CD4-positive, CD25-positive, alpha-beta regulatory T cell (primary cell): ENCODE measurements at places on chromosomes 1 and 21. TPM values are rescaled to one million over a fixed set of nuclear protein-coding genes. Genes with fewer than 3 reads are reported as not detected.

NUF2 gene
- 1.5 TPM for total RNA-seq

DNA sequence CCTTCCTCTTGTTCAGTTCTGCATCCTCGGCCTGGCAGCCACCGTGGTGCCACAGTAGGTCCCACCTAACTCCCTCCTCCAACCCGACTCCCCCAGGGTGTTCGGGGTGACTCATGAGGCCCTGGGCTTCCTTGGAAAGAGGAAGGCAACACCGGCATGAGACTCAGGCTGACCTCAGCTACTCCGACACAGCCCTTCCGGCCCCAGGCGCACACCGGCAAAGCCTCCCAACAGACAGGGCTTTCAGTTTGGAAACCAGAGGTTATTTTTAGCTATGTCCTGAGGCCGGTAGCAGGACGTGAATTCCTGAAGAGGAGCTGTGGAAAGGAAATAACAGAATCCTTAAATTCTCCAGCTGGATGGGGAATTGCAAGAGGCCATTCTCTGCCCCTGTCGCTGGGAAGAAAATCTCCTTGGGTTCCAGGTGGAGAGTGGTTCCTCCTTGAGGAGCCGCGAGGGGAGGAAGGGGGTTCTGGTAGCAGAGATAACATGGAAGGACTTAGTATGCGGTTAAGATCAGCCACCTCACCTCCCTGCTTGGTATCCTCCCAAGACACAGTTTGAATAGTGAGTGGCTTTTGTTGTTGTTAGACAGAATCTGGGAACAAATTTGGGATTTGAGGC lies 24.4 kb downstream of the PLXNA2 start:
- H3K4me3 ChIP-seq: no peak overlapping the region
- H3K36me3 ChIP-seq: no peaks in the 10 kb centered on the region
- no peak for DNase-seq
- H3K4me1 ChIP-seq: no peaks in the 10 kb centered on the region
- H3K27me3 ChIP-seq: no peaks in the 10 kb centered on the region
- no peak overlapping the region for H3K27ac ChIP-seq

- DNase-seq: no peak
- no peaks in the 10 kb centered on the region for H3K27me3 ChIP-seq
- H3K4me3 ChIP-seq: no peak overlapping the region
- no peaks in the 10 kb centered on the region for H3K4me1 ChIP-seq
- H3K27ac ChIP-seq: no peak overlapping the region
- H3K36me3 ChIP-seq: no peaks in the 10 kb centered on the region
These were observed 149.6 kb downstream of the LMO4 start for GRCh38 chr1:87478231-87478630.

TMEM51 gene
- total RNA-seq: not detected

GOLT1A gene
- not detected for total RNA-seq

DNA sequence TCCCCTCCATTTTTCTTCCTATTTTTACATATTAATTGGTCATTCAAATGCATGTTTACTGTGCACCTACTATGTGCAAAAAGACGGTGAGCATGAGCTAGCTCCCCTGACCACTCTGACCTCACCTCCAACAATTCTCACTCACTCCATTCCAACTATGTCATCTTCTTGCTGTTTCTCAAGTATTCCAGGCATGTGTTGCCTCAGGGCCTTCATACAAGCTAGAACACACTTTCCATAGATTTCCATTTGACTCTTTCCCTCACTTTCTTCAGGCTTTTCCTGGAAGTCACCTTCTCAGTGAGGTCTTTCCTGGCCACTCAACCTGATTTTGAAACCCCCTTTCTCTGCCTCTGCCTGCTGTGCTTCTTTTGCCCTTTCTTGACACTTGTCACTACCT lies 32.6 kb downstream of the CHIA start:
- H3K36me3 ChIP-seq: no peaks in the 10 kb centered on the region
- no peak overlapping the region for H3K4me3 ChIP-seq
- H3K27me3 ChIP-seq: no peaks in the 10 kb centered on the region
- DNase-seq: no peak
- H3K27ac ChIP-seq: no peak overlapping the region

BTBD19 gene
- total RNA-seq: 45.4 TPM

DNA sequence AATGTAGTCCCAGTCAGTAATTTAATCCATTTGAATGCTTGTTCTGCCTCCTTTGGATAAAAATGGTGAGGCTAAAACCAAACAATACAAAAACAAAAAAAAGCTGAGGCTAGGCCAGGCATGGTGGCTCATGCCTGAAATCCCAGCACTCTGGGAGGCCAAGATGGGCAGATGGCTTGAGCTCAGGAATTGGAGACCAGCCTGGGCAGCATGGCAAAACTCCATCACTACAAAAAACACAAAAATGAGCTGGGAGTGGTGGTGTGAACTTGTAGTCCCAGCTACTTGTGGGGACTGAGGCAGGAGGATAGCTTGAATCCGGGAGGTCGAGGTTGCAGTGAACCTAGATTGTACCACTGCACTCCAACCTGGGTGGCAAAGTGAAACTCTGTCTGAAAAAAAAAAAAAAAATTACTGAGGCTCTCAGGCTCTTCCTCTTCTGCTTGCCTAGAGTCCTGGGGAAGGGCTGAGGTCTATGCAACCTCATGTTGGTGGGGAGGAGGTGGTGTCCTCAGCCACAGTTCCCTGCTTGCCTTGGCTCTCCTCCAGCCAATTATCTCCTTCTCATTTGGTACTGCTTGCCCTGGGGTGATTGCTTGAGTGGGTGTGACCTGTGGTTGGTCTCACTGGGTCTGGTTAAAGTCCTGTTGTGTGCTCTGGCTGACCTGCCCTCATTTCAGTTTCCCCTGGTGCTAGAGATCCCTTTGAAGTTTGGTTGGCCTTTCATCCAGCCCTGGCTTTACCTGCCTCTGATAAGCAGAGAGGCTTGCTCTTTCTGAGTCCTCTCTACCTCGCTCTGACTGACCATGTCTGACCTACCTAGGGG lies 20.9 kb downstream of the S1PR1 start:
- DNase-seq: no peak
- no peak overlapping the region for H3K4me3 ChIP-seq
- H3K36me3 ChIP-seq: no peaks in the 10 kb centered on the region
- peaks cover 44% of the 10 kb centered on the region for H3K4me1 ChIP-seq
- no peaks in the 10 kb centered on the region for H3K27me3 ChIP-seq

DNA sequence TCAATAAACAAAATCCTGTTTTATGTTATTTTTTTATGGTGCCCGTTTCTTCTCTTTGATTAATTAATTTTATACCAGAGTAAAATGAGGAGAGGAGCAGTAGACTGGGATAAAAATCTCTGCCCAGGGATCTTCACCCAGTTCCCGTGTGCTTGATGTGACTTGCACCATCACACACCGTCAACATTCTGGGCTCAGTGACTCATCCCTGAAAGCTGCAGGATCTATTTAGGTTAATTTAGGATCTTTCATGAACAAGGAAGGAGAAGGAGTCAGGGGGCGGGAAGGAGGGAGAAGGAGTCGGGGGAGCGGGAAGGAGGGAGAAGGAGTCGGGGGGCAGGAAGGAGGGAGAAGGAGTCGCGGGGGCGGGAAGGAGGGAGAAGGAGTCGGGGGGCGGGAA lies 182.4 kb downstream of the SMYD3 start:
- no peak for DNase-seq
- no peaks in the 10 kb centered on the region for H3K4me1 ChIP-seq
- H3K27ac ChIP-seq: no peak overlapping the region
